ENCODE measurements at places on chromosomes 5 and 9.

- no peak for DNase-seq
Observed at GRCh38 chr5:6019612-6020011, 358.7 kb downstream of the MED10 start.

- DNase-seq: no peak
Observed at GRCh38 chr5:107468276-107468675, 202.5 kb downstream of the EFNA5 start.

DNA sequence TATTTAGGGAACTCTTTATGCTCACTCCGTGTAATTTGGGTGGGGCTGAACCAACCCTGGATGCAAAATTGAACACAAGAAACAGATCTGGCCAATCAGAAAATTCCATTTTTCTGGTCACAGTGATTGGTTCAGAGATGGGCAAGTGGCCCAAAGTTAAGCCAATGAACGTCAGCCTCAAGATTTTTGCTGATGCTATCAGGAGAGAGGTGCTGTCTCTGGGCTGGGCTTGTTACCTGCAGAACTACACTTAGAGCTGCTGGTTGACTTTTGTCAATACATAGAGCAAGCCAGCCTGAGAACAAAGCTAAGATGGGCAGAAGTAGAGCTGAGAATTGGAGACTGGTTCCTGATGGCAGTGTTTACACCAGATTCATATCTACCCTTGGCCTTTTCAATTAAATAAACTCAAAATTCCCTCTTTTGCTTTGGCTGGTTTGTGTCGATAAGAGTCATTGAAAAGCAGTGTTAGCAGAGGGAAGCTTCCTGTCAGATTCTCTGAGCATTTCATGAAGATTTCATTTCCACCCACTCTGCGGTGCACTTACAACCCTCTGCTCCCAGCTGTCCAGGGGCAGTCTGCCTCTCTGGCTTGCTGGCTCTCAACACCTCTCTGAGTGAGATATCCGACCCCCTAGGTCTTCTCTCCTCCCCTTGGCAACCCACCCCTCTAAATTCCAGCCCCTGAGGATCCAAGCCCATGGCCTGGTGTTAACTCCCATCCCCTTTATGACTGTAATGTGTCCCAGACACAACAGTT, 64.5 kb upstream of the PPARGC1B start:
- no peak for DNase-seq

DNA sequence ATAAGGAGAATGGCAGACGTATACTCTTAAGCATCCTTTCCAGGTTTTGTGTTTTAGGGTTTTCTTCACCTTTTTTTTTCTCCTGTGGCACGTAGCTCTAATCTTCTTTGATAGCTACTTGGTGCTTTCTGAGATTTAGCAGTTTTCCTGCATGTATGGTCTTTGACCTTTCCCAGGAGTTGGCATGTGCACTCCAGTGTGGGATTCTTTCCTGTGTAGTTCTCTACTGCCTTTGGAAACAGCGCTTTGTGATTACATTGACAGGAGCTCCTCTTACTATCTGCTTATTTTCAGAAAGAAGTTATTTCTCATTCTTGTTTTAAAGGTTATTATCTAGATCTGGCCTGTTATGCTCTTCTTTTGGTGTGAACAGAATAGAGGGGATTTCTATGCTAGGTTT, 65.5 kb downstream of the UNC13B start:
- no peak for DNase-seq

GRCh38 chr9:6247266-6247665, 31.7 kb downstream of the IL33 start:
- no peak for DNase-seq

- peak; percentile 23 for DNase-seq
Observed at GRCh38 chr9:84394036-84394435, 53.5 kb upstream of the SLC28A3 start.

- DNase-seq: no peak
Observed at GRCh38 chr9:115135821-115136778, 18.1 kb upstream of the TNC start.

DNA sequence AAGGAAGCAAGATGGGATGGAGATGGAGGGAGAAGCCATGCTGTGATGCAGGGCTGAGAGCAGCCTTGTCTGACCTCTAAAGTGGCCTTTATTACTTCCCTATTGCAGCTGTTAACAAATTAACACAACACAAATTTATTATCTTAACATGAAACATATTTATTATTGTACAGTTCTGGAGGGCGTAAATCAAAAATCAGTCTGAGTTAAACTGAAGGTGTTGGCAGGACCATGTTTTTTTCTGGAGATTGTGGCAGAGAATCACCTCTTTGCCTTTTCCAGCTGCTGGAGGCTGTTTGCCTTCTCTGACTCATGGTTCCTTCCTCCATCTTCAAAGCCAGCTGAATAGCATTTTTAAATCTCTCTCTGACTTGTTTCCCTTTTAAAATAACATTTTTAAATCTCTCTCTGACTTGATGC, 7.2 kb upstream of the MCC start:
- no peak for DNase-seq

- DNase-seq: no peak
Observed at GRCh38 chr5:129670957-129671500, 76.9 kb upstream of the MINAR2 start.

DNA sequence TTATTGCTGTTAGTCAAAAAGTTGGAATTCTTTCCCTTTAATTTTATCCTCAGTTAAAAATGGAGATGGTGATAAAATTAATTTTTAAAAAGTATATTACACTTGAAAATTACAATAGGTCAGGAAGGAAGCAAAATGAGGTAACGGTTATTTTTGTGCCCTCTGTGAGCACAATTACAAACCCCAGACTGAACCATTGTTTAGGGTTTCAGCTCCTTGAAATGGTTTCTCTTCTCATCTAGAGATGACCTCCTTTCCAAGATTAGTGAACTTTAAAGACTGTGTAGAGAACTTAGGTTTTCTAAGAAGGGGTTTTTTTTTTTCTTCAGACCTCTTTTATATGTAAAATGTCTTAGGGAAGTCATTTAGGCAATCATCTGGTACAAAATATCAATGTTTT, 126.2 kb upstream of the CHD1 start:
- no peak for DNase-seq

- no peak for DNase-seq
Observed at GRCh38 chr9:108671176-108671575, 184.6 kb downstream of the ACTL7B start.

DNA sequence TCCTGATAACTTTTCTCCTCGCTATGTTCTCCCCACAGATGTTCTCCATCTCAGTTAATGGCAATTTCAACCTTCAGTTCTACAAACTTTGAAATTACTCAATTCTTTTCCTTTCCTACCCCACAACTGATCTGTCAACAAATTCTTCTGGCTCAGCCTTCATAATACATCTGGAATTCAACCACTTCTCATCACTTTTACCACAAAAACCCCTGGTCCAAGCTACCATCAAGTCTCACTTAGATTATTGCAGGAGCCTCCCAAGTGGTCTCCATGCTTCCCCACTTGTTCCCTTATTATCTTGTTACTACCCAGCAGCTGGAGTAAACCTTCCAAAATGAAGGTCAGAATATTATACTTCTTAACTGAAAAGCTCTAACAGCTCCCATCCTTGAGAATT, 110.1 kb downstream of the FBN2 start:
- no peak for DNase-seq

DNA sequence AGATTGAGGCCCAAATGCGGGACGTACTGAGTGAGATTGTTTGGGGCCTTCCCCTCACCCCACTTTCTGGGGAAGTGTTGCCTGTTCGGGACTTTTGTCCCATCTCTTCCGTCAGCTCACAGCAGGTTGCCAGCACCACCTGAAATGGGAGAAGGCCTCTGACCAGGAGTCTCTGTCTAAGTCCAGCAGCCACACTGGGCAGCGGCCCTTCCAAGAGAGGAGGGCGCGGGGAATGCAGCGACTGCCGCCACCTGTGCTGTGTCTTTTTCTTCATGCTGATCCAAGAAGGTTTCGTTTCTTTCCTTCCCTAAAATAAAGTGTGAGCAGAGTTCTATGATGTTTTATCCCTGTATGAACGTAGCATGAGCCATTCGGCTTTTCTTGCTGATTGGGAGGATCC, 134.2 kb upstream of the LMX1B start:
- DNase-seq: no peak

GRCh38 chr5:158897444-158898160, 202.1 kb downstream of the EBF1 start:
- DNase-seq: no peak

DNA sequence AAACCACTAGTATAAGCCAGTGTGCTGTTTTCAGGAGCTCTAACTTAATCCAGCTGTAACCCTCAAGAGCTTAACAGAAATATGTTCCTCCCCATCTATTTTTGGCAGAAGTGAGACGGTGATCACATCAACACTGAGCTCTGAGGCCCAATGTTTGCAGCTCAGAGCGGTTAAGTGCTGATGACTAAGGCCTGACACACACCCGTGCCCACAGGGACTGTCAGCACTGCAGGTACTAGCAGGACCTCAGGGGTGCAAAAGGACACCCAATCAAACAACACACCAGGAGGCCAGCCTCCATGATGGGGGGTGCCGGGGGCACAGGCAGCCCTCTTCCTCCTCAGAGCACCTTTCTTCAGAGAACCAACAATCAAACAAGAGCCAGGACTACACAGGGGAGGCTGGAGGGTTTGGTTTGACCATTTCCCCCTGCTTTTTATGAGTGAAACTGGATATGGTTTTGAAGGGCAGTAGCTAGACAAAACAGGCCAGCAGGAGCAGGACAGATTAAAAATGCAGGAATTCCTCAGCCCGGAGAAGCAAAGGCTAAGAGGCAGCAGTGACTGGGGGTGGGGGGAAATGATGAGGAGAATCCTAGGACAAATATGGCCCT, 61.3 kb downstream of the RAPGEF1 start:
- DNase-seq: peak; percentile 86

DNA sequence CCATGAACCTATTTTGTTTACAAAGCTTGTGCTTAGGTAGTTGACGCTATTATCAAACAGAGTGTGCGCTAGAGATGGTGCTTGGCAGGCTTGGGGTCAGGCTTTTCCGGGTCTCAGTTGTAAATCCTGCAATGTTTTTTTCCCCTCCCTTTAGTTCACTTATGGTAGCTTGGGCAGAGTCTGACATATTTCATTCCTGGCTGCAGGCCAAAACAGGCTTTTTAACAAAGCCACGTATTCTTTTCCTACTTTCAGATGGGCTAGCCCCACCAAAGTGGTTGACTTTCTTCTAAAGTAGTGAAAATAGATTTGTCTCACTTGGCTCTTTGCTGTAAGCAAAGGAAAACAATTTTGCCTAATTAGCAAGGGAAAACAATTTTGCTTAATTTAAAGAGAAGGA, 58.0 kb upstream of the FBN2 start:
- DNase-seq: no peak

DNA sequence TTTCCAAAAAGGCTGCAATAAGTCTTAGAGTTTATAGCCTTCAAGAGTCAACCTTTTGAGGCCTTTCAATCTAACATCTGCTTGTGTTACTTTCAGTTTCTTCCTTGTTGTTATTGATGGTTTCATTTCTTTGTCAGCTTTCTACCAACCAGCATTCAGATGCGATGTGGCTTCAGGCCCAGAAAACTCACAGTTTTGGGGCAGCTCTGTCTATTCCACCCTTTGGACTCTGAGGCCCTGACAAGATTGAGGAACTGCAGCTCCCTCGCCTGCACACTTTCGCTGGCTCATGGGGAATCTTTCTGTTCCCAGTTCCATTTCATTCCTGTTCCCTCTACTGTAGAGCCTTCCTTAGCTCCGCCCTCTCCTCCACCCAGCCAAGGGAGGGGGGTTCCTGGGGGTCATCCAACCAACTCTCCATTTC, 13.3 kb upstream of the WHRN start:
- peak; percentile 60 for DNase-seq

DNA sequence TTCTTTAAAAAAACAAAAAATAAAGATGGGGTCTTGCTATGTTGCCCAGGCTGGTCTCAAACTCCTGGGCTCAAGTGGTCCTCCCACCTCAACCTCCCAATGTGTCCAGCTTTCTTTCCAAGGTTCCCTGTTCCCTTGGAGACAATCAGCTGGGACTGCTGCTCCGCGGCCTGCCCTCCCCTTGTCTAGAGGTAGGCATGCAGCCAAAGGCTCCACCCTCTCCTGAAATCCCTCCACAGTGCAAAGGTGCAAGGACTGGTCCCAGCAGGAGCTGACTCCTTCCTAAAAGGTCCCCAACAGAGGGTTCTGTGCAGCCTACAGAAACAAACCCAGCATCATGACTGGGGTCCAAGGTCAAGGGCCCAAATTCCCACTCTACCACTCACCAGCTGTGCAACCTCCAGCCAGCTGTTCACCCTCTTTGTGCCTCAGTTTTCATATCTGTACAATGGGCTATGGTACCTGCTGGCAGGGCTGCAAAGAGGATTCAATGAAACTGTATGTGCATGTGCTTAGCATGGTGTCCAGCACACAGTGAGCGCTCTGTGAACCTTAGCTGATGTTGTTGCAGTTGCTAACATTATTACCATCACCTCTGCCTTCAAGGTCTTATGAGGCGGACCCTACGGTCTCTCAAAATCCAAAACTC, 47.5 kb downstream of the BARX1 start:
- no peak for DNase-seq

DNA sequence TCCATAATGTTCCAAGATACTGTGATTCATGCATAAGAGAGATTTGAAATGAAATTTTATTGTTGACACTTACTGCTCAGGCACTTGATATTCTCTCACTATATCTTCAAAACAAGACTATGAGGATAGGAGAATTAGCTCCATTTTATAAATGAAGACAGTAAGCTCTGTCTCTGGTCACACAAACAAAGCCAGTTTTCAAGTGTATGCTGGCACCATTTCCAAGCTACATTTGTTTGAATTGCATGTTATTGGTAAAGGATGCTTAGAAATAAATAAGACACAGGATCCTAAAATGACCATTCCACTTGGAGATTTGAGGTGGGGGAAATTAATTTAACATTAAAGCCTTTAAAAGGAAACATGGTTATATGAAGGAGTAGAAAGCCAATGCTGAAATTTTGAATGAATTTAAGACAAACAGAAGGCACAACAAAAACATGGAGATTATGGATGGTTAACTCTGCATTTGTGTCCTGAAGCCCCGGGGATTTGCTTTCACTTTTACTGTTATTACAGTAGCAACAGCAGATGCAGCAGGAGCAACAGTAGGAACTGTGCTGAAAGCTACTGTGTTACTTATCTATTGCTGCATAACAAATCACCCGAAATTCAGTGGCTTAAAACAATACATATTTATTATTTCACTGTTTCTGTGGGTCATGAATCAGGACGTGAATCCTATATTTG, 79.7 kb upstream of the ASTN2 start:
- no peak for DNase-seq

GRCh38 chr9:100525563-100525962, 52.3 kb upstream of the CAVIN4 start:
- DNase-seq: no peak

DNA sequence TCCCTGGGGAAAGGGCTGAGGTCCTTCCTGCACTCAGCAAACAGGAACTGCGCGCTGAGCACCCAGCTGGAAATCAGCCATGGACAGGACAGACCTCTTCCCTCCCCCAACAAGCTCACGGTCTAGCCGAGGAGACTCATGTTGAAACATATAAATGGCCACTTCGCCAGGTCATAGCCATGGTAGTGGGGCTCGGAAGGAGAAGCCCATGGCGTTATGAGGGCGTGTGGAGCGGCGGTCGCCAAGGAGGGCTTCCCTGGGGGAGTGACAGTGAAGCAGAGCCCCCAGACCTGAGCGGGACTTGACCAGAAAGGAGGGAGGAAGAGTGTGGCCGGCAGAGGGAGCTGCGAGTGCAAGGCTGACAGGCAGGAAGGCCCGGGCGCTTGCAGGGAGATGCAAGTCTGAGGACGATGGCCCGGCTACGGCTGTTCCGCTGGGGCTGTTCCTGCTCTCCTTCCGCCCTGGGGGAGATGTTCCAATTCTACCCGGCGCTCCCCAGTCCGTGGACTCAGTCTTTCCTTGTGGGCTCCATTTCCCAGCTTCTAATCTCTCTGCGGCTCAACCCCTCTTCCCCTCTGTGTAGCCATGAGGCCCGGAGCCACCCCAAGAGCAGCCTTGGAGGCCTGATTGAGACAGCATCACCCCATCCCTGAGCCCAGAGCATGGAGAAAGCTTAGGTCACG, 43.9 kb upstream of the PRRC2B start:
- DNase-seq: peak; percentile 83

All from suppressor macrophage (primary cell).